ENCODE measurements at places on chromosomes 3 and 15.

GRCh38 chr3:175702956-175703355 is 843.8 kb downstream of the NAALADL2 start:
- DNase-seq, result no peak

- no peak for DNase-seq
Observed at GRCh38 chr3:20608054-20608738, 422.2 kb upstream of the SGO1 start.

DNA sequence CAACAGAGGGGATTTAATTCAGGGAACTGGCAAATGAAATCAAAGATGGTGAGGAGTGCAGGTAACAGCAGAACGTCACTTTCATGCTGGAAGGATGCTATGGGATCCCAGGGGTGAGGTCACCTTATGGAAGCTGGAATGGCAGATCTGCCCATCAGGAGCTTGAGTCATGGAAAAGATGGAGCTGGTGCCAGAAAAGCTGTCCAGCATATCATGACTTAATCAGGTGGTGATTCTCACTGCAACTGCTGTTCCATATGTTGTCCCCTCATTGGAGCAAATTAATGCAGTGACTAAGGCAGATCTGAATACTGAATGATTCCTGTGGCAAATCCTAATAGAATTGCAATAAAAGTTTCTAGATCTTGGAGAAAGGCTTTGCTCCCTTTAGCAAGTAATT is 38.4 kb downstream of the HHLA2 start:
- no peak for DNase-seq

DNA sequence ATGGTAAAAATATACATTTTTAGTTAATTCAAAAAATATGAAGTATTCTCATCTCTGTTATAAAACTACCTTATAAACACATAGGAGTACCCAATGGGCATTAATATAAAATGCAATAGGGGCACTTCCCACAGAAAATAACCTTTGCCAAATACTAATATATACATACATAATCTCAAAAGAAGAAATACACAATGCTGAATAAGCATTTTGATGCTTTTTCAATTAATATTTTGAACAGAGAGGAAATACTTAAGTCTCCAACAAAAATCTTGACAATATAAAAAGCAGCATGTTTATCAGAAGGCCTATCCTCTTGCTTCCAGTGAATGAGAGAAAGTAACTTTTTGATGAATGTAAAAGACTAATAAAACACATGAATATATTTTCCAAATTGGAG is 110.7 kb downstream of the ROBO1 start:
- no peak for DNase-seq

DNA sequence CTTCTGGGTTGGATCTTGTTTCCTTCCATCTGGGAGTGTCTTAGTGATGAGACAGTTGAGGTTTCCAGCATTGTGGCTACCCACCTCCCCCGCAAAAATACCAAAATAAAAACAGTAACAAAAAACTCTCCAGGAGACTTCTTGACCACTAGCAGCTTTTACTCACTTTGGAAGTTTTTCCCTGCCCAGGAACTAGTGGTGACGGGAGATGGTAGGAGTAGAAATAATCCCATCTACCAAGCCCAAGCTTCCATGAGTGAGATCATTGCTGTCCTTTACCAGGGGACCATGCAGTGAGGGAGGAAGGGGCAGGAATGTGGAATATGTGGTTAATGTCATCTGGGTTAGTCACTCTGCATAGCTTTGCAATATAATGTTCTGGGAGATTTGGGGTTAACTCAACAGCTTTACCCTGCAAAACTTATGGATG is 187.7 kb downstream of the ITPR1 start:
- no peak for DNase-seq

DNA sequence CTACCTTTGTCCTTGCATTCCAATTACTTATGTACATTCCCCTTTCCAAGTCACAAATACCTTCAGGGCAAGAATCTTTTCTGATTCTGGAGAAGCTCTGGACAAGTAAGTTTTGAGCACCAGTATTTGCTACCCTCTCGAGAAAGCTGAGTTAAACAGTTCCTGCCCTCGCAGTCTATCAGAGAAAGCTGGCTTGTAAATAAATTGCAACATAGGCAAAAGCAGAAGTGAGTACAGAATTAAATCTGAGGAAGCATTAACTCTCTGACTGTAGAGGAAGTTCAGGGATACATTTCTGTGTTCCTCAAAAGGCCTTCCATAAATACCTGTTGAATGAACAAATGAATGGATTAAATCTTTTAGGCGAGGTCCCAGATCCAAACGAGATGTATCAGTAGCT is 1.2 kb downstream of the OSBPL11 start:
- no peak for DNase-seq

DNA sequence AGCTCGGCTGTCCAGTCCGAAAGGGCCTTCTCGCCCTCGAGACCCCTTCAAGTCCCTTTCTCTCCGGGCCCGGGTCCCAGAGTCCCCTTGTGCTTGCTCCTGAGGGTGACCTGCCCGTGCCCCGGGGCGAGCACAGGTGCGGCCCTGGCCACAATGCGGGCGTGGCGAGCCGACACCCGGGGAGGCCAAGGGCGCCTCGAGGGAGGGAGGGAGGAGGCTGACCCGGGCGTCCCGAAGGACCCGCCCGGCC is 810 bp upstream of the MEF2A start:
- no peak for DNase-seq

DNA sequence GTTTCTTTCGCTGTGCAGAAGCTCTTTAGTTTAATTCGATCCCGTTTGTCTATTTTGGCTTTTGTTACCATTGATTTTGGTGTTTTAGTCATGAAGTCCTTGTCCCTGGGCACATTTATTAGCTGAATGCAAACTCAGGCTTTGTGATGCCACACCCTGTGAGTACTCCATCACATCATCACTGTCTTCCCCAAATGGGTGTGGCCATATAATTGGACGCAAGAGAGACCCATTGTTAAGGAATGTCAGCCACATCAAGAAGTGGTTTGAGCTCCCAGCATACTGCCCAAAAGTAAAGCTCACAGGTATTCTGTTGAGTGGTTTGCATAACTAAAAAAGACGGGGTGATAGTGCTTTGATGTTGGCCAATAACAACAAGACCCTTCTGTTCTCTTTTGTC is 245.7 kb downstream of the SV2B start:
- no peak for DNase-seq

DNA sequence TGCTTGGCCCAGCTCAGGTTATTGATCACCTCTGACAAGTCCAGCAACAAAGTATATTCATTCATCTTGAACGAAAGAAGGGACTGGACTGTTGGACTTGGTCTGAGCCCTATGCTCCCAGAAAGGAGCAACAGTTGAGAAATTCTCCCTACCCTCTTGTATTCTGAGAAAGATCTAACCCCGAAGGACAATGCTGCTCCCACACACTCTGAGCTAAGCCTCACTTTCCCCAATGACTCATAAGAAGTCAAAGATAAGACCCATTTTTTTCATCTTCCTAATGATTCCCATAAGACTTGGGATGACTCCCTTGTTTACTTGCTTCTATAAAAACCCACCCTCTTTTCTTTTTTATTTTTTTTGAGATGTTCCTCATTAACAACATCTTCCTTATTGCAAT is 549.4 kb upstream of the MDFIC2 start:
- no peak for DNase-seq

DNA sequence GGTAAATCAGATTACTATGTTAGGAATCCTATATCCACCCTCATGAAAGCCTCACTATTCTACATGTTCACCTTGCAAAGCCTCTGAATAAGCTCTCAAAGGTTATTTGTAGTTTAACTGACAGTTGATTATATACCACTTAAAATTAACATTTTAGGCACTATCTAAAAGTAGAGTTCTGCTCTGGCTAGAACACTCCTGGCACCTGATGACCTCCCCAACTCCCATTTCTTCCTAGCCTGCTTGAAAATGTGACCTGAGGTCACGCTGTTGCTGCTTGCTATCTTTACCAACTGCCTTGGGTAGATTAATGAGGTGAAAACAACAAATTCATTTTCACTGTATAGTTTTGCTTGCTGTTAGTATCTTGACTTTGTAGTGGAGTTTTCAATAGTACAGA is 220.7 kb downstream of the GBE1 start:
- DNase-seq, result no peak

DNA sequence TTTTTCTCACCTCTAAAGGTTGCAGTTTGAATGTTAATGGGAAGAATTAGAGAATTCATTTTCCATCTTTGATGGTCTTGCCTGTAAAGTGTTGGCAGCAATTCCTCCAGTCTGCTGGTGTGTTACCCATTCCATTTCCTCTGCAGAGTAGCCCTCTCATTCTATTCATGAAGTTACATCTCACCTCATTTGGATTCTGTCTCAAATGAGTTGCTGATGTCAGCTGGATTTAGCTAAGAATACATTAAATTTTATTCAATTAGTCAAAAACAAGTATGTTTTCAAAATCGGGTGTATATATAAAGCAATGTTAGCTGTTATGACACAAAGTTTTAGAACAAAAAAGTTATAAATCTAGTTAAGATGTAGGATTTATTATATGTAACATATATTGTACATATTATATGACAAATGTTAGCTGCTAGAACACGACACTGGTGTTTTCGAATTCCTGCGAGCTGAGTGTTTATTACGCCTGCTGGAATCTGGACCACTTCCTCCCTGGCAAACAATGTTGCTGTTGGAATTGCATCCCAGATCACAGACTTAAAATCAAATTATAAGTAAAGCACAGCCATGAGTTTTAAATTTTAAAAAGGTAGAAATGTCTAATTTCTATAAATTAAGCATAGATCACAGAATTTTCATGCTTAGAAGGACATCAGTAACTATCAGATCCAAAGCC is 516.2 kb downstream of the OCA2 start:
- DNase-seq, result no peak

- DNase-seq, result no peak
Observed at GRCh38 chr15:40091861-40092255, 16.8 kb downstream of the BMF start.

GRCh38 chr3:7787871-7788828 is 713.5 kb upstream of the LMCD1 start:
- no peak for DNase-seq

- DNase-seq, result no peak
Observed at GRCh38 chr15:56077081-56077480, 83.7 kb upstream of the NEDD4 start.

DNA sequence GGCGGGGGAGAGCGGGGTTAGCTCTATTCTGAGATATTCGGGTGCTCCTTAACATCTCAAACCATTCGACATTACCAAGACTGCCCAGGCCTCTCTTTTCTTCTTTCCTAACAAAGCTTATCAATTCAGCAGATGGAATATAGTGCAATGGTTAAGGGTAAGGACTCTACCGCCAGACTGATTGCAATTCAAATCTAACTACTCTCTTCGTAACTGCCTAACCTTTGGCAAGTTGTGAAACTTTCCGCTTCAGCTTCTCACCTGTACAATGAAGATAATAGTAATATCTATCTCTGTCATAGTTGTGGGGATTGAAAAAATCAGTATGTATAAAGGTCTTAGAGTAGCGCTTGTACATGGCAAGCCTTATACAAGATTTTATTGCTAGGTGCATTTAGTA is 972 bp downstream of the UBA5 start:
- DNase-seq, result no peak

- DNase-seq, result no peak
Observed at GRCh38 chr15:63896336-63897115, 62.8 kb upstream of the HERC1 start.

- DNase-seq, result no peak
Observed at GRCh38 chr3:137768361-137769321, 4.5 kb downstream of the SOX14 start.

- DNase-seq, result no peak
Observed at GRCh38 chr15:39195961-39196486, 384.9 kb upstream of the THBS1 start.

- DNase-seq, result no peak
Observed at GRCh38 chr3:17909714-17910113, 167.3 kb upstream of the TBC1D5 start.

- no peak for DNase-seq
Observed at GRCh38 chr3:108620250-108620649, 30.7 kb downstream of the DZIP3 start.

DNA sequence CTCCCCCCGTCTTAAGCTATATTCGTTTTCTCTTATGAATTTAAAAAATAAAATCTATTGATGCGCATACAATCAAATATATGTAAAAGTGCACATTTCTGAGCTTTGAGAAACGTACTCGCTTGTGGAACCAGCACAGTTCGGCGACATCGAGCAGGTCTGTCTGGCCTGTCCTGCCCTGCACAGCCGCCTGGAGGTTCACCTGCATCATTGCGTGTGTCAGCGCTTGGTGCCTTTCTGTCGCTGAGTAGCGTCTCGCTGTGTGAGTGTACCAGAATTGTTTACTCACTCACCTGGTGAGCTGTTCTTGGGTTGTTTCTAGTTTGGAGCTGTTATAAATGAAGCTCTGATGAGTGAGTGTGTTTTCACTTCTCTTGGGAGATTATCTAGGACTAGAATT is 104.0 kb downstream of the VGLL4 start:
- no peak for DNase-seq

DNA sequence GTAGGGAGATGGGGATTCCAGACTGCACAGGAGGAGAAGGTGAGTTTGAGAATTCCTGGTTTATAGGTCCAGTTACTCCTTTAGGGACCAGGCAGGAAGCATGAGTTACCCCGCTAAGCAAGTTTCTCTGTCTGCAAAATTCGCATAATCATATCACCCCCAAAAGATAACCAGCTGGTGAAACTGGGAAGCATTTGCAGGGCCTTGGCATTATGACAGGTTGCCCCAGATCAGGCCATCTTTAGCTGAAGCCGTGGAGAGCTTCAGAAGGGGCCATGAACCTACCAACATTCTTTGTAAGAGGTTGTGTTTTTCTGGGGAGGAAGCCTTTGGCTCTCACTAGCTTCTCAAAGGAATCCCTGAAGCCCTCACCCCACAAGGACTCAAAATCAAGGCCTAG is 29.4 kb downstream of the ATP2B2 start:
- no peak for DNase-seq

DNA sequence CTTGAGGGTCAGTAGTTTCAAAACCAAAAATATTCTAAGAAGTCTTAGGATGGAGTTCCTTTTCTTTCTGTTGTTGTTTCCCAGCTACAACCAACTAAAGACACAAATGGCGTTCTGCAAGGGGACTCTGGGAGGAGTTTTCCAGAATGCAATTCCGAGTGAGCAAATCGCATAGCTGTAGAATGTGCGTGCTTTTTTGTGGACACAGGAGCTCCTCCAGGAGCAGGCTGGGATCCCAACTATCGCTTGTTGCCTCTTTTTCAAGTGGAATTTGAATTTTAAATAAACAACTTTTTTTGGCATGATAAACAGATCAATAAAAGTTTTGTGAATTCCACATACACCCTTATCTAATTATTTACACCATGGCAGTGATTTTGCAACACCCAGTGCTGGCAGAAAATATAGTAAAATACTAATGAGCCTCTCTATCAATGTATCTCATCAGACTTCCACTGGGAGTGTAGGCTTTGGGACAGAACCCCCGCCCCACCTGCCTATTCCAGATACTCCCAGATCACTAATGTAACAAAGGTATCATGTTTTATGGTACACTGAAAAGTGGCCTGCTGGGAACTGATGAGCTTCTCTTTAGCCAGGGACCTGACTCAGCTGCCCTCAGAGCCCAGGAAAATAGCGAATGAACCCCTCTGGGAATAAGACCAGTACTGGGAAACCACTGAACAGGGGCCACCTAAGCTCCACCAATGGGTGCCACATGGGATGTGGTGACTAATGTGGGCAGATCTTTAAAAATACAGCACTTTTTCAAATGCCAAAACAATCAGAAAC is 66.4 kb downstream of the LMCD1 start:
- no peak for DNase-seq

GRCh38 chr3:13539292-13539638 is 9.7 kb upstream of the FBLN2 start:
- DNase-seq, result no peak
